ENCODE measurements at places on chromosomes 13 and 19.
A peak's percentile ranks its signal among the peaks of the same experiment; 100 is the strongest.

GRCh38 chr13:101917833-101918661 is 465.6 kb downstream of the ITGBL1 start:
- DNase-seq, result peak; percentile 72

GRCh38 chr19:51136851-51137551 is 5.1 kb upstream of the SIGLEC7 start:
- DNase-seq, result no peak

- DNase-seq, result no peak
Measured at GRCh38 chr13:74114202-74114601, 20.0 kb downstream of the KLF12 start.

DNA sequence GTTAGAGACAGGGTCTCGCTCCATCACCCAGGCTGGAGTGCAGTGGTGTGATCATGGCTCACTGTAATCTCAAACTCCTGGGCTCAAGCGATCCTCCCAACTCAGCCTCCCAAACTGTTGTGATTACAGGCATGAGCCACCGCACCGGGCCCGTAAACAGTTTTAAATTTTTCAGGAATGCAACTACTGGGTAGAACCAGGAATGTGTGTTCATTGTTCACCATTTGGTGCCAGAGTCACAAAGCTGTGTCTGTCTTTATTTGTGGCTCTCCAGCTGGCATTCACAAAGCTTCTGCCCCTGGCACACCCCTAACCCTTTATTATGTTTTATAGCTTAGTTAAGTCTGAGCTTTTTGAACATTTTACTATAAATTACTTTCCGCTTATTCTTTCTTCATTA is 19.8 kb upstream of the ACP7 start:
- DNase-seq, result no peak

- no peak for DNase-seq
Measured at GRCh38 chr19:1275976-1276627, 772 bp downstream of the FAM174C start.

GRCh38 chr19:35204799-35205732 is 23.5 kb downstream of the FAM187B start:
- no peak for DNase-seq

GRCh38 chr13:104002216-104002615 is 936.0 kb upstream of the SLC10A2 start:
- DNase-seq, result no peak

GRCh38 chr13:113164492-113164891 is 6.0 kb downstream of the PROZ start:
- DNase-seq, result no peak

- no peak for DNase-seq
Measured at GRCh38 chr13:95226932-95227695, 74.1 kb downstream of the ABCC4 start.

- no peak for DNase-seq
Measured at GRCh38 chr13:40635315-40635995, 31.0 kb downstream of the FOXO1 start.

DNA sequence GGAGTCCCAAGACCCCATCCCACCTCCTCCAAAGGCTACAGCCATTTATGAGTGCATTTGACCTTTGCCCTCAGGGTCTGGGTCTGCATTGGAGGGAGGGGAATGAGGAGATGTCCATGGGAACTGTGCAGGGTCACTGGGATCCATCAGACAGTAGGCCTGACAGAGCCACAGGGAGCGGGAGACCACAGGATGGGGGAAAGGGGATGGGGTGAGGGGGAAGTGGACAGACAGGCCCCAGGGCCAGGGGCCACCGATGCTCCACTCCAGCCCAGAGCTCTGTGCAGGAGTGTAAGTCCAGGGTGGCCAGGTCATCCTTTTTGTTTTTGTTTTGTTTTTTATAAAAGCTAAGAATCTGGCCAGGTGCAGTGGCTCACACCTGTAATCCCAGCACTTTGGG is 82.5 kb downstream of the CHST8 start:
- no peak for DNase-seq

- DNase-seq, result no peak
Measured at GRCh38 chr13:43546251-43546650, 240.5 kb downstream of the ENOX1 start.

DNA sequence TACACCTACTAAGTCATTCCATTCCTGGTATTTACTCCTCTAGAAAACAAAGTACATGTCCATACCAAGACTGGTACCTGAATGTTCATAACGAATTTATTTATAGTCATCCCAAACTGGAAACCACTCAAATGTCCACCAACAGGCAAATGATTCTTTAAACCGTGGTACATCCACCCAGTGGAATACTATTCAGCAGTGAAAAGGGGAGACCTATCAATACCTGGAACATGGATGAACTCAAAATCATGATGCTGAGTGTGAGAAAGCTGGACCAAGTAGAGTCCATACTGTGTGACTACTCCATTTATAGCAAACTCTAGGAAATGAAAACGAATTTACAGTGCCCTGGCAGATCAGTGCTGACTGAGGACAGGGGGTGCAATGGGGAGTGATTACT is 11.9 kb upstream of the NAPA start:
- DNase-seq, result no peak

- no peak for DNase-seq
Measured at GRCh38 chr13:77537289-77537919, 1.9 kb downstream of the SCEL start.

- peak; percentile 26 for DNase-seq
Measured at GRCh38 chr13:51769455-51770127, 34.4 kb downstream of the DHRS12 start.

DNA sequence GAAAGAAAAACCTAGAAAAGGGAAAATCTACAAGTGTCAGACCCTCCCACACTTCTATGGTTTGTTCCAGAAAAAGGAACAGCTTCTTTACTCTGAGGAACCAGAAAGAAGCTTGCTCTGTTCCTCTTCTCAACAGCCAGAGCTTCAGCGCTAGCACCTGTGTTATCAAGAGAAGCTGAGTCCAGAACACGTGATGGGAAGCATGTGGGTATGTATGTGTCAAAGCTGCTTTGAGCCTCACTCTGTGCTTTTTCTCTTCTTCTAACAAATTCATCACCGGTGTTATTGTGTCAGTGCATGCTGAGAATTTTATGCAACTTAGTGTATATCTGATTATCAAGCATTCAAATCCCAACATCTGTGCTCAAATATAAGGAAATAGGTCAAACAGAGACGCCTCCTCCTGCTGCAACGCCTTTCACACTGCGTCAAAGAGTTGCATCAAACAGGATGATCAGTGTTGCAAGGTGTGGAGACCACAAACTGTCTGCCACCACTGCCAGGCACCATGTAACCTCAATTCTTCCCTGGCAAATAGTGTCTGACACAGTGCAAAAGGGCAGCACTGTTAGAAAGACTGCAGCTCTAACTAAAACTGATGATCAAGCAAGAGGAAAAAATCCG is 83.9 kb downstream of the LRRC63 start:
- DNase-seq, result no peak

DNA sequence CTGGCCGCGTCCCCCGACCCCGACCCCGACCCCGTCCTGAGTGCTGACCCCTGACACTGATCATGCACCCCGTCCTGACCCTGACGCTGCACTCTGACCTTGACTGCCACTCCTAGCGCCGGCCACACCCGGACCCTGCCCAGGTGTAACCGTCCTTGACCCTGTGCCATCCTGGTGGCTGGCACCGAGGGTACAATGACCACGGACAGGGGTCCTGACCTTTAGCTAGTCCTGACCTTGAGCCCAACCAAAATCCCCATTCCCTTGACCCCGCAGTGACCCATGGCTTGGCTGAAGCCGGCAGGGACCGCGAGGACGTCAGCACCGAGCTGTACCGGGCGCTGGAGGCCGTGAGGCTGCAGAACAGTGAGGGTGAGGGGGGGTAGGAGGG is 25.9 kb downstream of the CLEC4M start:
- no peak for DNase-seq

DNA sequence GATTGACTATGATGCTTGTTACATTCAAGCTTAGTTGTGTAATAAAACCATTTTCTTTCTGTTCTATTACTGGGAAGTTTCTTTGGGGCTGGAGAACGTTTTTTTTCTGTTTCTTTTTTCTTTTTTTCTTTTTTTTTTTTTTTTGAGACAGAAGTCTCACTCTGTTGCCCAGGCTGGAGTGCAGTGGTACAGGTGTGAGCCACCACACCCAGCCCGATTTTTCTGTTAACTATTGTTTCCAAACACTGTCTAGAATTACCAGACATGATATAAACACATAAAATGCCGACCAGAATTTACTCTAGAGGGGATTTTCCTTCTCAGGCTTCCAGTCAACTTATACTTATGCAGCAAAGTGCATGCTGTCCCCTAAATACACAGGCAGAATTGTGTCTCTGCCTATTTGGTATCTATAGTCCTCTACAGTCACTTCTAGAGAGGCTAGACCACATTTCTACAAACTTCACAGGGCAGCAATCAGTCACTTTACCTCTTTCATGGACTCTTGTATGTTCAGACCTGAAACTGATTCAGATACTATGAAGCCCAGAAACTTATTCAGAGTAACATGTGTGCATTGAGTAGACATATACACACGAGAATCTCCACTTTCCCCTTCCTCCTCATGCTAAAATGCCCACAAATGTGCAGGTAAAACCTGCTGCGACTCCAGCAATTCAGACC is 121.2 kb downstream of the ZNF737 start:
- no peak for DNase-seq

GRCh38 chr13:80215368-80215767 is 125.6 kb downstream of the SPRY2 start:
- DNase-seq, result no peak

GRCh38 chr19:42252365-42253244 is 2.3 kb downstream of the ERF start:
- peak; percentile 65 for DNase-seq

Measured in cerebellar cortex (tissue), 1 donor.